ENCODE measurements at places on chromosomes 6 and 20.
A peak's percentile ranks its signal among the peaks of the same experiment; 100 is the strongest.

DNA sequence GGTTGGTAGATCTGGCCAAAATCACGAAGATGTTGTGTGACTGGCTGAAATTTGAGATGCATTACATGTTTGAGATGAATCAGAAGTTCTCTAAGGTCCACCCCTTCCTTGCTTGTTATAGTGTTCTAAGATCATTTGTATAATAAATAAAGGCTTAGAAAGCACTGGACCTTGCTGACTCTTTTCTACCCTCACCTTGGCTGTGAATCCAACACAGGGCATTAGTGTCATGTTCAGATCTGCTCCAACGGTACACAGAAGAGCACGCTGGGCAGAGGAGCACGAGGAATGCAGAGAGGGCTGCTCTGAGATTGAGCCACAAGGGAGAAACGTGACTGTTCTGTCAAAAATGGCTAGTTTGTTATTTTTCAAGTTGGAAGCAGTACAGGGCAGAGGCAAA is 169.5 kb upstream of the HDAC2 start:
- no peak for DNase-seq

GRCh38 chr6:15755526-15755925 is 92.7 kb upstream of the DTNBP1 start:
- no peak for DNase-seq

GRCh38 chr6:3336066-3336786 is 77.5 kb downstream of the PSMG4 start:
- DNase-seq: no peak

DNA sequence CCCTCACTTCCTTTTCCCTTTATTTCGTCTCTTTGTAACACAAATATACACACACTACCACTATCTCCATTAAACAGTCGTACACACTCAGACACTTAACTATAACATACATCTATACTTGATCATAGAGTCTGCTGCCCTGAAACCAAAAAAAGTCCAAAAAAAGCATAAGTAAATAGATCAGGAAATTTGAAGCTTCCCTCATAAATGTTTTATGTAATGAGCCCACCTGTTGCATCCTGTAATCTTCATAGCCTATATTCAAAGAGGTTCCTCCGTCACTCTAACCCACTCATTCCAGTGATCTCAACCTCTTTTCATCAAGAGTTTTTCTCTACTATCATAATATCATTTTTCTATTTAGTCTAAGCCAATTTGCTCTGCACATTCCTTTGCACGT is 6.9 kb upstream of the OR12D2 start:
- no peak for DNase-seq

- no peak for DNase-seq
Observed at GRCh38 chr6:137248702-137249101, 29.5 kb upstream of the IFNGR1 start.

DNA sequence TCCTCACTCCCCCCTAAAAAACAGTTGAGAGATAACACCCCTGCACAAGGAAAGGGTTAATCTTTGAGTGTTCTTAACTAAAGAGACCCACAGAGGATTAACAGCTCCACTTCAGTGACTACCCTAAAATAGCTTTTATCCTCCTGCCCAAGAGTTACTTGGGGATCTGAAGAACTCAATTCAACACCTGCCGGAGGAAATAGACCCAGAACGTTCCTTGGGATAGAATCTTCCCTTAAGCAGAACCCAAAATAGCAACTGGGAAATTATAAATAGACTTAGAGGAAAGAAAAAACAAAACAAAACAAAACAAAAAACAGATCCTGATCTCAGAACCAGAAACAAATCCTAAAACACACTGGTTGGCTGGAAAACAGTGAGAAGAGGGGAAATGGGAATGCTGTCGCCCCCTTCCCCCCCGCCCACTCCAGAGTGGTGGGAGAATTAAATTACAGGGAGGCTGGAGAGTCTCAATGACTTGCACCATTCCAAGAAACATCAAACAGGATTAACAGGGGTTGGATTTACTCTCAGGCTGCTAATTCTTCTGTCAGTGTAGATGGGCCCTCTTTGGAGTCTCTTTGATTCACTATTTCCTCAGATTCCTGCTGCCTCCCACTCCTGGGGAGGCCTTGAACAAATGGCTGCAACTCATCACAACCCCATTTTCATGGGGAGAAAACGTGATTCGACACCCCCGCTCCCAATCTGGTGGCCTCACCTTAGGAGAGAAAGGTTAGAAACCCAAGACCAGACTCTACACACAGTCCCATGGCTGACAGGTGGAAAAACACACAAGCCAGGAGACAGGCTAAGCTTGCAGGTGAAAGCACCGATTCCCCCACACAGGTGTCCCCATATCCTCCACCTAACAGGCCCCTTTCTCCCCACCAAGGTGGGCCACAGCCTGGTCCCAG is 1.4 kb downstream of the PLAGL2 start:
- DNase-seq: no peak

- no peak for DNase-seq
Observed at GRCh38 chr6:38088829-38089228, 269.3 kb downstream of the ZFAND3 start.

GRCh38 chr6:44667668-44668390 is 280.3 kb downstream of the CDC5L start:
- DNase-seq: no peak

DNA sequence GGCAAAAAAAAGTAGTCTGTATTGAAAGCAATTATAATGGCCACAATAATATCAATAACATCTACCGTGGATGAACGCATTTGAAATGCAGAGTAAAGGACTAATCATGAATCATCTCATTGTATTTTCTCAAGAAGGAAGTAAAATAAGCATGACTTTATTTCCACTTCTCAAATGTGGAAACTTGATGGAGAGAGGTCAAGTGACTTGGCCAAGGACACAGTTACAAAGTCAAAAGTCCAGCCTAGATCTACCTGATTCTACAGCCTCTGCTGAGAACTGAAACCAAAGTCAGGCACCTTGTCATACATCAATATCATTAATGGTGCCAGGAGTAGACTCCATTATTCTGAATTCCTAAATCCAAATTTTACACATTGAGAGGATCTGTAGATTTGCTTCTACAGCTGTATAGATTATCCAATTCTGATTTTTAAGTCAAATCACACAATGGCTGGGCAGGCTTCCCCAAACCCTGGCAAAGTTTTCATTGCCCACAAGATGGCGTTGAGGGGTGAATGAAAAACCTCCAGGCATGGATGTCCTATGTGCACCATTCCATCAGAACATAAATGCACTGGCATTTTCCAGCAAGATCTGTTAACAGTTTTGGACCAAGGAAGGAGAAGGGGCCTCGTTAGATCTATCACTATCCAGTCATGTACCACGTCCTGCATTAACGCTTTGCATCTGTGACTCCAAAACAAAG is 423.1 kb downstream of the MAFB start:
- no peak for DNase-seq

- DNase-seq: no peak
Observed at GRCh38 chr20:25546048-25546447, 39.3 kb downstream of the NINL start.

DNA sequence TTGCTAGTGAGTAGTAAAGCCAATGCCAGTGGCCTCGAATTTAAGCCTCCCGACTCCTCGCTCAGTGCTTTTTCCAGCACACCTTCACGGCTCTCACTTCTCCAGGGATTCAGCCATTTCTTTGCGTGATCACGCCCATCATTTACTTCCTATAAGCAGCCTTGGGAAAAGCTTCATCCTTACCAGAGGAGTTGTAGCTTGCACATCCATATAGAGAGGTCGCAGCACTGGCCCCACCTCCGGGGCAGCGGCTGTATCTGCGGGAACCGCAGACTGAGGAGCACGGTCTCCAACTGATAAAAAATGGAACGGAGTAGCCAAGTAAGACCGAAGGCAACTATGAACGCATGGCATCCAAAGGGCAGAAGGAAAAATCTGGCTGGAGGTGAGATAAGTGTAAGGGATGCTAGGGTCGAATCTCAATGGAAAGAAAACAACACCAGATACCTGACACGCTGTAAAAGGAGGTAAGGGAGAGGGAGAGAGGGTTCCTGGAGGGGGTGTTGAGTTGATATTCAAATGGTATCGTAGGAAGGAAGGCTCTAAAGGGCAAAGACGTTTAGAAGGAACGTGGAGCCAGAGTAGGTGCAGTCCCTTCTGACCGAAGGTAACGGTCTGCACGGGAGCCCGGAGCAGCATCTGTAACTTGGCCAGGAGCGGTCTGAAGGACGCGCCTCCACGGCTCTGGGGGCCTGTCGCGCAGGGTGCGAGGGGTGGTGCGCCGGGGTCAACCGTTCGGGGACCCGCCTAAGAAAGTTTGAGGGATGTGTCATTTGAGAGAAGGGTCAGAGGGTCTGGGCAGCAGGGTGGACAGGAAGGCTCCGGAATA is 640 bp downstream of the NFS1 start:
- no peak for DNase-seq

- peak; percentile 77 for DNase-seq
Observed at GRCh38 chr20:3777716-3778629, 3.3 kb downstream of the SPEF1 start.

DNA sequence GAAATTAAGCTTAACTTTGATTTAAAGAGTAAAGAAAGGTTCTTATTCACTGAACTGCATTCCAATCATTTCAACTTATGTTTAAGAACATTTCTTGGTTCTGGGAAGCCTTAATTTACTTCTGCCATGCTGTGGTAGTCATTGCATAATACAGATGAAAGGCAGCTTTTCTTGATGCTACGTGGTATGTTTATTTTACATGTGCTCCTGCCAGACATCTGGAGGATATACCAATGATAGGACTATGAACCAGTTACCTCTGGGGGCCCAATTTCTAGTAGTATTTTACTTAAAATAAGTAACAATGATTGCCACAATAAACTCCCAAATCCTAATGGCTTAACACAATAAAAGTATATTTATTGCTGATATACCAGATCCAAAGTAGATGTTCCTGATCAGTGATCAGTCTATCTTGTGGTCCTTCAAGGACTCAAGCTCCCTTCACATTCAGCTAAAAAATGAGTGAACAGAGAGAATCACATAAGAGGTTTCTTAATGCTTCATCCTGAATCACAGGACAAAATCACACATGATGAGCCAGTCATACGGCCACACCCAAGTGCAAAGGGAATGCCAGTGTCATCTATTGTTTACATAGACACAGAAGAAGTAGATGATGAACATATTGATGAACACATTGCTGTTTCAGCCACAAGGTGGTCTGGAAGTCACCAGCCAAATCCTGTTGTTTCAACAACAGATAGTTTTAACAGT is 56.5 kb upstream of the CCN2 start:
- DNase-seq: no peak

GRCh38 chr20:18666803-18667415 is 79.1 kb downstream of the DTD1 start:
- no peak for DNase-seq

DNA sequence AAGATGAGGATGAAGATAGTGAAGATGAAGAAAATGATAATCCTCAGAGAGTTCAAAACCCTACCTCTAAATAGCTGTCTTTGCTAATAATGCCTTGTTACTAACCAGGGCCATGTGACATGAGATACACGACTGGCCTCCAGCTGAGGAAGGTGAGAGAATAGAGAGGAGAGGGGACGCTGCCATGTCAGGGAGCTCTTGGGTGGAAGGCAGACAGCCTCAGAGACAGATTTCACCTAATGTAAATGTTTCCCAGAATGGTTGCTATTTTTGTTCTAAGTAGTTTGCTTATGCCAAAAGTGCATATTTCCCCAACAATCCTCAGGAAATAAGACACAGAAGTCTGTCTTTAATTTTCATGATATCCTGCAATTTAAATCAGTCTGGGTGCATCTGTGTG is 138.4 kb downstream of the ELOVL4 start:
- DNase-seq: no peak

DNA sequence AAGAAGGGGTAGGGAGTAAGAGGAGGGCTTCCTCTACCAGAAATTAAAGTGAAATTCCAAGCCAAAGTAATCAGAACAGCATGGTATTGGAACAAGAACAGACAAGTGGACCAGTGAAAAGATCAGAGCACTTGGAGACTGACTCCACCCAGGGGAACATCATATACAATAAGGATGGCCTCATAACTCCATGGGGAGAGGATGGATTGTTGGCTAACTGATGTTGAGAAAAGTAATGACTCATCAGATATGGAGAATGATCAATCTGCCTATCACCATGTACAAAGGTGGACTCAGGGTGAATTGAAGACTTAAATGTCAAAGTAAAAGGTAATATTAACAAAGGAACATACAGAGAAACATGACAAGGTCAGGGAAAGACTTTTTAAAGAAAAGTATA is 12.8 kb downstream of the SLC22A3 start:
- no peak for DNase-seq

- DNase-seq: no peak
Observed at GRCh38 chr6:161107779-161108730, 116.5 kb downstream of the MAP3K4 start.

- DNase-seq: no peak
Observed at GRCh38 chr6:23368557-23368956, 757.5 kb upstream of the NRSN1 start.

DNA sequence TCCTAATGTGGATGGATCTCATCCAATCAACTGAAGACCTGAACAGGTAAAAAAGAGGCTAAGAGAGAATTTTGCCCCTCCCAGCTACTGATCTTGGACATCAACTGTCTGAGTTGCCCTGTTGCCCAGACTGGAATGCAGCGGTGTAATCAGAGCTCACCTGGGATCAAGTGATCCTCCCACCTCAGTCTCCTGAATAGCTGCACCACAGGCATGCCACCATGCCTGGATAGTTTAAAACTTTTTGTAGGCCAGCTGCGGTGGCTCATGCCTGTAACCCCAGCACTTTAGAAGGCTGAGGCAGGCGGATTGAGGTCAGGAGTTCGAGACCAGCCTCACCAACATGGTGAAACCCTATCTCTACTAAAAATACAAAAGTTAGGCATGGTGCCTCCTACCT is 34.9 kb upstream of the GCNT2 start:
- DNase-seq: no peak

GRCh38 chr6:139711804-139712585 is 337.5 kb upstream of the CITED2 start:
- no peak for DNase-seq

DNA sequence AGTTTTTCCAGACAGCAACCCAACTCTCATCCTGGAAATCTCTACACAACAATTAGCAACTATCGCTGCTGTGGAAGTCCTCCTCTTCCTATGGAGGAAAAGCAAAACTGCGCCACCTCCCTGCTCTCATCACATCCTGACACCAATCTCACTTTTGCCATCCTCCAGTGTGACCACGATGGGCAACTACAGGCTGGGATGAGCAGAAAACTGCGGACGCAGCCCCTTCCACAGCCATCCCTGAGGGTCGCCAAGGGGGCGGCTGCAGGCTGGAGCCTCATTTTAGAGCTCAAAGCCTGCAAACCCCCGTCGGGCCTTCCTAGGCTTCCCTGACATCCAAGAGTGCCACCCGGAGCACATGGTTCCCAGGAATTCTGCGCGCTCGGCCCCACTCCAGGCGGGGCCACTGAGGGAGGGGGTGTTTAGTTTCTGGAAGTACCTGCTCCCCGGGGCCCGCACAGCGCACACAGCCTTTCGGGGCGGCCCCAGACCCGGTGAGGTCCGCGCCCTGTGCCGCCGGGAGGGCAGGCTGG is 1.2 kb downstream of the TCFL5 start:
- DNase-seq: no peak

- no peak for DNase-seq
Observed at GRCh38 chr6:166772518-166772917, 145.5 kb upstream of the RPS6KA2 start.

GRCh38 chr6:153108315-153108714 is 22.8 kb downstream of the RGS17 start:
- DNase-seq: no peak

- DNase-seq: no peak
Observed at GRCh38 chr6:42239736-42240375, 22.2 kb upstream of the MRPS10 start.

GRCh38 chr20:5557123-5557522 is 193.1 kb upstream of the SHLD1 start:
- peak; percentile 29 for DNase-seq
